ENCODE measurements at places on chromosomes 2 and 18.

DNA sequence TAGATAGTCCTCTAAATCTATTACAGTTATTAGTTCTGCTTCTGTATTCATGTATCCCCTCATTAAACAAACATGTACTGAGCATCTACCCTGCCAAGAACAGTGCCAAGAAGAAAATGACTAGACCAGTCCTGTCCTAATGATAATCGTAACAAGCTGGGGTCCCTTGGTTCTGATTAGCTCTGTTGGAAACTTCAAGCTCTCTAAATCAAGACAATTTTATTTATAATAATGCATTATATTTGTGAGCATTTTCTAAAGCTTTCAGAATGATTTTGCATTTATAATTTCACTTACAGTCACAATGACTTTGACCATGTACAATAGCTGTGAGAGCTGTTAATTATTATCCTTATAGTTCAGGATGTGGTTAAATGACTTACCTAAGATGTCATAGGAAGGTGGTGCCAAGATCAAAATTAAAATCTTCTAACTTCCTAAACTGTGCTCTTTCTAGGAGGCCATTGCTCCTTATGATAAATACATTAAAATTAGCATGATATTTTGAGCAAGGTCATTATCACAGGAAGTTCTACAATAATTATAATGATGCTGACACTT lies 336.5 kb upstream of the SLC39A10 start:
- DNase-seq: no peak

DNA sequence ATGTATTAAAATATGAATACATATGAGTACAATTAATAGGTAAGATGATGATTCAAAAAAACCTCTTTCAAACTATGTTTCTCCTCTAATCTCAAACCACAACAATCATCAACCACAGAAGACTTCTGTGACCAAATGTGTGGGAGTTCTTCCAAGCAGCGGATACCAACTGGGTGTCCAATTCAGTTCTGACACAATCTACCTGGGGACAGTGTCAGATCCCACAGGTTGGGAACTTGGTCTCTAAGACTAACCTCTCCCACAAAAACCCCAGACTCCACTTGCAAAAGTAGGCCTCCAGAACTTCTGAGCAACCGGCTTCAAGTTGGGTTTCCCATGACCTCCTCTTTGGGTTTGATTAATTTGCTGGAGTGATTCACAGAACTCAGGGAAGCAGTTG lies 26.9 kb downstream of the FASTKD1 start:
- no peak for DNase-seq

- DNase-seq: no peak
Measured at GRCh38 chr2:231701456-231702373, 6.6 kb upstream of the PTMA start.

GRCh38 chr2:112723547-112723940 lies 2.7 kb downstream of the NT5DC4 start:
- no peak for DNase-seq

DNA sequence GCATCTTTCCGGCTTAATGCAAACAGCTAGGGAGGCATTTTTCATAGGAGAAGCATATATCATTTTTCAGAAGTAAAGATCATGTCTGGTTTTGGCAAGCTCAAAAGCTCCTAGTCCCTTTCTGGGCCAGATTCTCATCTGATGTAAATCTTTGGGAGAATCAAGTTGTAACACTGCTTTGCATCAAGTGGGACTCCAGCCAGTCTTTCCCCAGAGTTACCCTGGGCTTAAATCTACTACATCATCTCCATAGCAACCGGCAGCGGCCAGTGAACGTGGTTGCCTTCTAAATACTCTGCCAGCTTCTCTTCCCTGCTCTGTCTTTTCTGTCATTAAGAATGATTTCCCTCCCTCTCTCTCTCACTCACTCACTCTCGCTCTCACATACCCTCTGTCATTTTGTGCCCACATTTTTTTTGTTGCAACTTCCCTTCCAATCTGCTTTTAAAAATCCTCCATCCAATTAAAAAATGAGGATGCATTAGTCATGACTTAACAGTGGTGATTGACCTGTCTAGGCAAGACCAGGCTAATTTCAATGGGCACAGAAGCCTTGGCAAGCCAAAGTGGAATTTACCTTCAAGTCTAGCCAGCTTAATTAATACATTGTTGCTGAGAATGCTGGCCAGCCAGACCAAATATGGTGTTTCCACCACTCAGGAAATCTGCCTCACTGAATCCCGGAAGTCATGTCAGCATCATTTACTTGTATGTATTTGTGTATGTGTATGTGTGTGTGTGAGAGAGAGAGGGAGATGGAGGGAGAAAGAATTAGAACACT lies 93.0 kb downstream of the NRP2 start:
- peak; percentile 50 for DNase-seq

DNA sequence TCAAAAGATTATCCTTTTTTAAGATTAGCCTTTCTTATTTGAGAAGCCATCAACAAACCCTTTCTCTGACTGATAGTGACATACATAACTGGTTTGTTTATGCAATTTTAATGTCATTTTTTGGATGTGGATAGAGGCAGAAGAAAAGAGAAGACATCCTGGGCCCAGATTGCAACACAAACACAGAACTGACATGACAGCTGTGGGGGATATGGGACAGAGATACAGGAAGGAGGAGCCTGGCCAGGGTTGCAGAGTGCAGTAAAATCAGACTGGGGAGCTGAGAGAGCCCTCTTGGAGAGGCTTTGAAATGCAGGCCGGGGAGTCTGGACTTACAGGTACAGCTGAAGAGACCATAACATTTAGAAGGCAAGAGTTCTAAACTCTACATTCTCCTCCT lies 65.1 kb downstream of the SIGLEC15 start:
- DNase-seq: no peak

DNA sequence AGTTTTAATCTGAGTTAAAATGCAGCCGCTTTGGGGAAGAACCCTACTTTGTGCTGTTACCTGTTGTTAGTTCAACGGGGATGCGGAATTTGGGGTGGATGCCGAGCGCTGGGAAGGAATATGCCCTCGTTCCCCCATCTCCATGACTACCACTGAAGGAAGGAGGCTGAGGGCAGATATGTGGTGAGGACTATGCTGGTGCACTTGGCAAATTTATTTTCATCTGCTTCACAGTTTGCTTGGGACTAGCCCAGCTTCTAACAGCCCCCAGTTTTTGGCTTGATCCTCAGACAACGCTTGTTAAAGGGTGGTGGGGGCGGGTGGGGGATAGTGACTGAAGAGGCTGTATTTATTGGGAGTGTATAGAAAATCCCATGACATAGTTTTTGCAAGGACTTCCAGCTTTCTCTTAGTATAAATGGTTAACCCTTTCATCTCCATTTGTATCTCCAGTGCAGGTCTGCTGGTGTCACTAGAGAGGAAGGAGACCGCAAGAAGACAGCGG lies 100.8 kb downstream of the COLEC12 start:
- DNase-seq: no peak

GRCh38 chr18:3819961-3820360 lies 370.0 kb downstream of the TGIF1 start:
- no peak for DNase-seq

DNA sequence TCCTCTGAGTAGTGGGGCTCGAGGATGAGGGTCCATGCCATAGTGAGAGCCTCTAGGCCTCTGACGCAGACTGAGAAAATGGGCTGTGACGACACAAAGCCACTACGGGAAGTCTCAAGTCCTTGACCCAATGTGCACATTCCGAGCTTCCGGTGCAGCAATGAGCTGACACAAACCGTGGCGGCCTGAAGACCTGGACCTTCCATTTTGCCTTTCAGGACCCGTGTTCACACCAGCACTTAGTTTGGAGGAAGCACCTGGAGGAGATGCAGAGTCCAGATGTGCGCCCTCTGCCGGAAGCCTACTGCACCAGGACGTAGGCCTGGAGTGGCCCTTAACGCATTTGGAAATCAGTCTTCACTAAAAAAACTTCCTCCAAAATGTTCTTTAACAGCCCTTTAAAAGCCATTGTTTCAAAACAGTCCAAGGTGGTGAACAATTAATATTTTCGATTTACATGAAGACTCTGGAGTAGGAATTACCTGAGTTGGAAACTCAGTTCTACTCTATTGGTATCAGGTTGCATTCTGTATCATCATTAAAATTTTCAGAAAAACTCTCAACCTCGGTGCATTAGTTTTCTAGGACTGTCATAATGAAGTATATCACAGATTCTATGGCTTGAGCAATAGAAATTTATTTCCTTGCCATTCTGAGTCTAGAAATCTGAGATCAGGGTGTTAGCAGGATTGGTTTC lies 33.9 kb downstream of the BMP10 start:
- DNase-seq: peak; percentile 29

GRCh38 chr18:44229693-44230108 lies 451.0 kb upstream of the SETBP1 start:
- DNase-seq: peak; percentile 78
